Stimulated activated CD8-positive, alpha-beta memory T cell treated with anti-CD3 and anti-CD28 coated beads, Interleukin-4, amount 100 ng/mL, for 1 hour (primary cell): ENCODE measurements at places on chromosomes 2 and 18.

DNA sequence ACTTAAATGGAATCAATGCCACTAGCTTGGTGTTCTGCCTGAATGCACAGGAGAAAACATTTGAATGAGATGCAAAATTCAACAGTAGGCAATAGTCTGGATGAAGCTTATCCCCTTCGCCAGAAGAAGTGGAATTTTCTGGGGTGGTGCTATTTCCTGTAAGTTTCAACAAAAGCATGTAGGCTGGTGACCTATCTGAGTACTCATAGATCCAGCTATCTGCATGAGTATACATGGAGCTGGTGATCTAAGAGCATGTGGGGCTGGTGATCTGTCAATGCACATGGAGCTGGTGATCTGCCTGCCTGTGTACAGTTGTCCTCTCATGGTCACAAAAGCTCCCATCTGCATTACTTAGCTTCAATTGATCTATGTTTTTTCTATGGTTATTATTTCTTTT lies 71.2 kb downstream of the SLC9A4 start:
- DNase-seq = no peak

DNA sequence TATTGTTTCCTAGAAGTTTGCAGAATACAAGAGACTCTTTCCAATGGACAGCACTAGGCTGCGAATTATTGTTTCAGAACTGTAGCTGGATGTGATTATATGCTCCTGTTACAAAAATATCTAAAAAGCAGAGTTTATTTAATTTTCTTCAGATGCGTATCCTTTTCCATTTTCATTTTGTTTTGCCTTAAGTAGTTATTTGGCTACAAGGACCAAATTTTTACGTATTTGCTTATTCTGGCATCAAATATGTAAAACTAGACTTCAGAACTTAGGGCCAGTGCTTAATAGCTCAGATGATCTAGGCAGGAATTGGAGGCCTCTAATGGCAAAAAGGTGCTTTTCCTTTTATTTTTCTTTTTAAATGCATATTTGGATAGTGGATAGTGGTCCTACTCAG lies 18.7 kb downstream of the MEP1B start:
- DNase-seq = no peak

GRCh38 chr18:27520401-27520800 lies 335.3 kb upstream of the CHST9 start:
- DNase-seq = no peak

DNA sequence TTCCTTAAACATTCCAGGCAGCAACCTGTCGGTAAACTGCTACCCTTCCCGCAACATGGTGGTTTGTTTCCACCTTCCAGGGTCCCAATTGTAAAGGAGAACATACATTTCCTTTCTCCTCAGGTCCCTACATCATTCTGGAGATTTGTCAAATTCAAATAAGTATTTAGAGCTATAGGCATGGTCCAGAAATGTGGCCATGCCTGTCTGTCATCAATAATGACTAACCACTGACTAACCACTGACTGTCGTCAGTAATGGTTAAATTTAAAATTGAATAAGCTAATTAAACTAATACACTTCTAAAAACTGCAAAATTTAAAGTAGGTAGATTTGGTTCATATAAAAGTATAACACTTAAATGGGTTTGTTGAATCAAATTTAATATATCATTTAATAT lies 984.0 kb upstream of the SLC39A10 start:
- DNase-seq = no peak

GRCh38 chr18:378079-378478 lies 110.2 kb upstream of the THOC1 start:
- no peak for DNase-seq

- DNase-seq = no peak
Observed at GRCh38 chr2:48874282-48874681, 118.8 kb upstream of the LHCGR start.

DNA sequence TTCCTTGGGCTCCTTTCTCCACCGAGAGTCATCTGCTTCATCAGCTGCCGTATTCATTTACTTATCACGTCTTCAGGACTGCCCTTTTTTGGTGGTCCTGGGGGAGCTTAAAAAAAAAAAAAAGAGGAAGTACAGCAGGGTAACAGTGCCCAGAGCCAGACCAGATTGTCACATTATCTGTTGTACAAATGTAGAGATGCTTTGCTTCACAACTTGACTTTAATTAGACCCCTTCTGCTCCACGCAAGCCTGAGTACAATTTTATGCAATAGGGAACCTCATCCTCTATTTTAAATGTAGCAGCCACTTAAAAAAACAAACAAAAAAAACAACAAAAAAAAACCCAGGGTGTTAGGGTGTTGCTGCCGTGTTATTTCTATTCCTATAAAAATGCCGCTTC lies 128.3 kb downstream of the PRPF40A start:
- DNase-seq = no peak

DNA sequence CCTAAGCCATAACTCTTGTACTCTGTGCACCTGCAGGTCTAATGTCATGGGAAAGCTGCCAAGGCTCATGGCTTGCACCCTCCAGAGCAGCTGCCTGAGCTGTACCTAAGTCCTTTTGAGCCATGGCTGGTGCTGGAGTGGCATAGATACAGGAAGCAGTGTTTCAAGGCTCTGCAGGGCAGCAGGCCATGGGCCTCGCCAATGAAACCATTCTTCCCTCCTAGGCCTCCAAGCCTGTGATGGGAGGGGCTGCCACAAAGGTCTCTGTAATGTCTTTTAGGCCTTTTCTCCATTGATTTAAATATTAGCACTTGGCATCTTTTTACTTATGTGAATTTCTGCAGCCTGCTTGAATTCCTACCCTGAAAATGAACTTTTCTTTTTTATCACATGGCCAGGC lies 108.5 kb downstream of the PTH2R start:
- DNase-seq = no peak

DNA sequence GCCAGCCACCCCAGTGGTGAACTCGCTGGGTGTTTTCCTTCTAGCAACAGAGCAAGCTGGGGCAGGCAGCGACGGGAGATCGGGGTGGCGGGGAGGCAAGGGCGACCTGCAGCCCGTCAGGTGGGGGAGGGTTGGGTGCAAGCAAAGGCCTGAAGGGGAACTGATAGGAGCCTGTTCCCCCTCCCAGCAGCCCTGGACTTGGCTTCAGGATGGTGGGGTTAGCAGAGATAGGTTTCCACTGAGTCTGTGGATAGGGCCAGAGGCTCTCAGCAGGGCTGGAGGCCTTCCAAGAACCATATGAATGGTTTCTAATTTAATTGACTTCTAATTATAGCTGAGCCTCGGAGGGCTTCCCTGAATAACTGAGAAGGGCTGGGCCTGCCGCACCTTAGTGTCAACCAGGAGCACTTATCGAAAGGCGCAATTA lies 55.3 kb downstream of the EDAR start:
- no peak for DNase-seq

DNA sequence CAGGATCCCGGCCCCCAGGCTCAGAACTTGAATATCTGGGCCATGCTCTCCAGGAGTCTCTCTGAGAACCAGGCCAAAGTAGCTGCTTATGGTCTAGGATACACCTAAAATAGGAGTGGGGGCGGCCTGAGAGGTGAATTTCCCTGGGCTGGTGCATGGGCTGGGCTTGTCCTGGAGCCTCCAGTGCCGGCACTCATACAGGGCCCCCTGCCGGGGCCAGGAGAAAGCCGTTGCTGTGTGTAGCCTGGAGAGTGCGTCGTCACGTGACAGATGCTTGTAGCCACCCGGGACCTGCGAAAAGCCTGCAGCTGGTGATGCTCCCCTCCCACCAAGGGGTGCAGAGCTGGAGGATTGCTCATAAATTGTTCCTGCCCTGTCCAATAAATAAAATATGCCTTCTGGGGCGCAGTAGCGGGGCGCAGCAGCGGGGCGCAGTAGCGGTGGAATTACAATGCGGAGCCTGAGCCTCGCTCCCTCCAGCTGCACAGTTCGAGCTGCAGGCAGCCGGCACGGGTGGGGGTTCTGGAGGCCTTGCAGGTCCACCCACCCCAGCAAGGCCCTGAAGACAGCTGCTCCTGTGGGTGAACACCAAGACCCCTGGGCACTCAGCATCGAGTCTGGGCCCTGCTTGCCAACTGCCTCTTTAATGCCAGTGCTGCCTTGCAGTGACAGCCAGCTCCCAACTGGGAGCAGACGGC lies 289.9 kb downstream of the NDUFA10 start:
- DNase-seq = no peak

- no peak for DNase-seq
Observed at GRCh38 chr2:227404585-227405271, 17.0 kb upstream of the SCYGR1 start.

DNA sequence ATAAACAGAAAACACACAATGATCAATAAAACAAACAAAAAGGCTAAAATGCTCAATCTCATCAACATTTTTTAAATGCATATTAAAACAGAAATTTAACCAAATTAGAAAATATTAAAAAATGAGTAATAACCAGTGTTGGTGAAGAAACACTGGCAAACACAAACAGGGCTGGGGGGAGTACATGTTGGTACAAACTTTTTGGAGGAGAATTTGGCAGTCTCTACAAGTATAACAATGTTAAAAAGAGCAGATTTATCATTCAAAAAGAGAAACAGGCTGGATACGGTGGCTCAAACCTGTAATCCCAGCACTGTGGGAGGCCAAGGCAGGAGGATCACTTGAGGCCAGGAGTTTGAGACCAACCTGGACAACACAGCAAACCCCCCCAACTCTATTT lies 13.9 kb downstream of the MOB1A start:
- DNase-seq = no peak

- no peak for DNase-seq
Observed at GRCh38 chr2:209526561-209526960, 102.7 kb downstream of the MAP2 start.

GRCh38 chr2:9638532-9638931 lies 7.7 kb upstream of the YWHAQ start:
- DNase-seq = no peak

GRCh38 chr2:51969347-51969746 lies 937.4 kb upstream of the NRXN1 start:
- no peak for DNase-seq

DNA sequence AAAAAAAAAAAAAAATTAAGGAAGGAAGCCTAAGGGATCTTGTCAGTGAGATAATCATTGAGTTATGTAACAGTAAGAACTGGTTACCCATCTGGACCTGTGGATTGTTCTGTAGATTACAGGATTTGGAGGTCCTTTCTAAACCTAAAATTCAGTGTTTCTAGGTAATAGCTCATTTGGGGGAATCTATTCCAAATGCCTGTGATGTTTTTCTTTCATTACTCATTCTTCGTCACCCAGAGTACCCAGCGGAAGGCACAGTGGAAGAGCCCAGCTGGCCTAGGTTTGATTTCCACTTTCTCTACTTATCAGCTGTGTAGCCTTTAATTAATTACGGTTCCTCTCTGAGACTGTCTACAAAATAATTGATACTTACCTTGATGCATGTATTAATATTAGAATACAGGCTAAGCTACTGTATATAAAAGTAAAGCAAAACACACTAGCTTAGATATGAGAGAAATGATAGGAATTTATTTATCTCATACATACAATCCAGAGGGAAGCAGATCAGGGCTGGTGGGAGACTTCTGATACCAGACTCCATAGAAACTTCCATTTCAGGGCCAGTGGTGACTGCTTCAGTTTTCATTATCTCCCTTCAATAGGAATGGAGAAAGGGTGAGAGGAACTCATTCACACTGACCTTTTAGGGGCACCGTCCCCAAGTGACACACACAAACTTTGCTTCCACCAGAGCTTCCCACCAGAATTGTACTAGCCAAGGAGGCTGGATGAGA lies 115.8 kb upstream of the NOSTRIN start:
- no peak for DNase-seq

GRCh38 chr2:127187081-127187775 lies 32.9 kb downstream of the CYP27C1 start:
- no peak for DNase-seq

DNA sequence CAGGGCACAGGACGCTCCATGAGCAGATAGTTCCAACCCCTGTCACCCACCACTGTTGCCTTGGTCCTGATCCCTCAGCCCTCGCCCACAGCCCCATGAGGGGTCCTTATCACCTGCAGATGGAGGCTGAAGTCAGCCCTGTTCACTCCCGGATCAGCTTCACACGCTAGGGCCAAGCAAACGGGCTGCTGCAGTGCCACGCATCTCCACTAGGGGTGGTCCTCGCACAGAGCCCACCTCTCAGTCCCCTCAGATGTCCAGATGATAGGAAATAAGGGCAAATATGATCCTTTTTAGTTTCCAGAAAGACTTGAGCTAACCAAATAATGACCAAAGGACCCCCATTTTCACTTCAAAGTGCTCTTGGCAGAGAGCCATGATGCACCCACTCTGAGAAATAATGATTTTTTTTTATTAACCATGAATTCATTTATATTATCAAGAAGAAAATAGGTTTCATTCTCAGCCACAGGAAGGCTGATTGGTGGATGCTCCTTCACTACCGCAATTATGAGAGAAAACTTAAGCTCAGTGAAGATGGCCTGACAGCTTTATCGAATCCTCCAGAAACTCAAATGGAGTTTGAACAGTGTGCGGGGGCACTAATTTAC lies 71.9 kb upstream of the KLHL29 start:
- DNase-seq = no peak

DNA sequence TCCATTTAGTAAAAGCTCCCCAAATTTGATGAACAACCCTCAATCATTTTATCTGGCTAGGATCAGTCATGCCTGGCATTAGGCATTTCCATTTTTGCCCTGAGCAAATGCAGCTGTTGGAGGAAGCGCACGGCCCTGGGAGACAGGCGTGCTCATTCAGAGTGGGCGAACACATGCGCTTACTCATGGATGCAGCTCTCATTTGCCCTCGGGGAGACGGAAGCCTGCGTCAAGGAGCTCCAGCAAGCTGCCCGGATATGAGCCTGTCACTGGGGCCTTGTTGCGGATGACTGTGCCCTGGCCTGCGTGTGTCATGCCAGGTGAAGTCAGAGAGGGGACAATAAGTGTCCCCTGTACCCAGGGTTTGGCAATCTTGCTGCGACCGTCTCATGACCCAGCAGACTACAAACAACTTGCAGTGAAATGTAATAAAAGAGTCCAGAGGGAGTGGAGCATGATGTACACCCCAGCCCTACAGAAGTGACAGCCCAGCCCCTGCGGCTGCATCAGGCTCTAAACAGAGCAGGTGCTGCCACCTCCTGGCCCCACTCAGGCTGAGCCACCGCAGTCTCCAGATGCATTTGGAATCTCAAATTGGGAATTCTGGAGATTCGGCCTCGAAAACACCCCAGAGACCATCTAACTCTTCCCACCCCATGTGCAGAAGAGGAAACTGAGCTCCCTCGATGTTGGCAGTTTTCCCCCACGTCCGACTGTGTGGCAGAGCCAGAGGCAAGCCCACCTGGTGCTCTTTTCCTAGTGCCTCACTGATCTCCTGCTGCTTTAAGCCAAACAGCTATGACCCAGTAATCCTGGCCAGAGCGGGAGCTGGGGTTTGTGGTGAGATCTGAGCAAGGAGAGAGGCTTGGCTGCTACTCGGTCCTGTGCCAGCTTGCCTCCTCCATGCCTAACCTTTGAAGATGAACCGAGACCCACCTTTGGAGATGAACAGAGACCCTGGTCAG lies 105.0 kb upstream of the ALK start:
- no peak for DNase-seq

- no peak for DNase-seq
Observed at GRCh38 chr2:7825591-7826312, 856.1 kb upstream of the ID2 start.

GRCh38 chr2:201696151-201696659 lies 2.2 kb downstream of the MPP4 start:
- no peak for DNase-seq

- no peak for DNase-seq
Observed at GRCh38 chr18:74438091-74438490, 19.0 kb downstream of the DIPK1C start.
